AG04450 (cell line): ENCODE measurements at places on chromosomes 12 and 14.

DNA sequence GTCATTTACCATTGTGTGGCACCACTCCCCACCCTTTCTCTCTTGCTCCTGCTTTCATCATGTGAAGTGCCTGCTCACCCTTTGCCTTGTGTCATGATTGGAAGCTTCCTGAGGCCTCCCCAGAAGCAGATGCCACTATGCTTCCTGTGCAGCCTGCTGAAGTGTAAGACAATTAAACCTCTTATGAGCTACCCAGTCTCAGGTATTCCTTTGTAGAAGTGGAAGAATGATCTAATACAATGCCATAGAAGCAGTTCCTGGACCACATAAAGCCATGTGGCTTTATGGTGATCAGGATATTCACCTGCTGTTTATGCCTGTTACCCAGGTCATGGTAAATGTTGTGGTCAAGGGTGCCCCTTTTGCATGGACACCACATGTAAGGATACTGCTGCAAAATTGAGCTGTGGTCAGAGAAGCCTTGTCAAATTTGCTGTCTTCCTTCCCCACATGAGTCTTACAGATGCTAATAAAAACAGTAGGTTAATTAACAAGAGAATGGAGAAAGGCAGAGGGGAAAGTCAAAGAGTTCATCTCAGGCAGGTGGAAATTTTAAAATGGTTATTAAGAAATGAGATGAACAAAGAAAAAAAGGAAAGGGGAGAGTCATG is 112.8 kb upstream of the IFNG-AS1 start:
- no peak for DNase-seq

DNA sequence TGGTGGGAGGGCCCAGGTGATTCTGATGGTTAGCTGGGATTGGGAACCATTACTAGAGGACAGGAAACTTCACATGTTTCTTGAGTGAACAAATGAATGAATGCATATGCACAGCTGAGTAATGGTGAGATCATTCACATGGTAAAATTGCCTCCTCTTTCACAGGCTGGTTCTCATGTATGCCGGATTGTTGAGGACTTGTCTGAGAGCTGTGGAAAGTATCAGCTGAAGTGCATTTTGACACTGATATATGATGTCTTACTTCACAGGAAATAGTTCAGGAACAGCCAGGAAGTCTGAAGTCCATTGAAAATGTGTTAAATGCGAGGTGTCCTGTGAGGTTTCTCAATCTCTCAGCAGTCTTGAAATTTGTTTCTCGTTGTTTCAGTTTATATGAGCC is 77.6 kb upstream of the DACT1 start:
- no peak for DNase-seq

DNA sequence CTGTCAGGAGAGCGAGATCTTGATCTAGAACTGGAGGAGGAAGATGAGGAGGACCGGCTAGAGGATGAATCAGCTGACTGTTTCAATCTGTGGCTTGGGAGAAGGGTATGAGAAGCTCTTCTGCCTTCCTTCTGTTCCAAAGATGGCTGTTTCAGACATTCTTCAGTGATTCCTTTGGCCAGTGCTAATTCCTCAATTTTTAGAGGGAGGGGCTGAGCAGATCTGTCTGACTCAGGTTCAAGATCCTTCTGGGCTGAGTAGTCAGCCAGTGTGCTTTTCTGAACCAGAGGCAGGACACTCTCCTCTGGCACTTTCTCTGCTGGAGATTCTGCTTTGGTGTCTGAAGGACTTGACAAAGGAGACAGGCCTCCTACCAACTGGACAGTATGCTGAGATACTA is 15.2 kb downstream of the ACIN1 start:
- DNase-seq, result no peak

GRCh38 chr12:27899151-27899661 is 73.3 kb downstream of the PTHLH start:
- DNase-seq, result peak; percentile 98

DNA sequence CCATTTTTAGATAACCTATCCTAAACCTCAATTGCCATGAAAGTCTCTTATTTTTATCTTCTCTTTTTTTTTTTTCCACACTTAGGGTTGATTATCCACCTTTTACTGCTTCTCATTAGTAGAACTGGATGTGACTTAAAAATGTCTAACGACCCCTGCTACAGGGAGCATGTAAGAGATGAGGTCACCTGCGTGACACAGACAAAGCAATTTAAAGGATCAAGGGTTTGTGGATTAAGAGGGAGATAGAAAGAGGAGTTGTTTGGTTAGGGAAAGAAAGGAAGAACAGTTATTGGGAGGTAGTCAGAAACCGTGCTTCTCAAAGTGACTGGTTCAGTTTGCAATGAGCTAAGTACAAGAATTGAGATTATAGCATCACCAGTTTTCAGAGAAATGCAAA is 239.1 kb downstream of the ALX1 start:
- no peak for DNase-seq

DNA sequence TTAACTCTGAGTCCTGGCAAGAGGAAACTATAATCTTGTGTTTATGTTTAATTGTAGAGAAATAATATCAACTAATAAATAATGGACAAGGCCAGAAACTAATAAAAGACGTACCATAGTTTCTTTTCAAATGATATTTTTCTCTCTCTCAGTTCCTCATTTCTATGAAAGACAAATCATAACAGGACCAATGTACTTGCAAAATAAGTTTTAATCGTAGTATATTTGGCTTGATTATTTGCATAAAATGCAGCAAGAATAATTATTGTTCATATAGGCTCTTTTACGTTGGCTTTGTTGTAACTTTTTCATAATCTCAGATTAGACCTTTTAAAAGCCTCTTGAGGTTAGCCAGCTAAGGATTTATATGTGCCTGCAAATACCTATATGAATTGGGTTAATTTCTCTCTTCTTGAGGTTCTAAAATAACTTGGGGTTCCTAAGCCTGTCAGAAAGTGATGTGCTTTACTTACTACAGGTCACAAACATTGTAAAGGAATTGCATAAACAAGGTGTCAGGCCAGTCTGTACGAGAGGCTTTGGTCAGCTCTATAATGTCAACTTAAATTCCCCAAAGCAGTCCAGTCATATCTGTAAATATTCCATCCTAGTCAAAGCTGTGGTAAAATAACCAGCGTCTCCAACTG is 152.8 kb upstream of the PTPRQ start:
- DNase-seq, result no peak

GRCh38 chr12:16165506-16165905 is 112.0 kb downstream of the SLC15A5 start:
- DNase-seq, result peak; percentile 2

GRCh38 chr12:109871668-109872314 is 8.6 kb downstream of the GLTP start:
- DNase-seq, result no peak

GRCh38 chr12:57753756-57754337 is 1.1 kb upstream of the MARCHF9 start:
- DNase-seq, result no peak

GRCh38 chr14:51996148-51996746 is 6.9 kb downstream of the RTRAF start:
- no peak for DNase-seq

DNA sequence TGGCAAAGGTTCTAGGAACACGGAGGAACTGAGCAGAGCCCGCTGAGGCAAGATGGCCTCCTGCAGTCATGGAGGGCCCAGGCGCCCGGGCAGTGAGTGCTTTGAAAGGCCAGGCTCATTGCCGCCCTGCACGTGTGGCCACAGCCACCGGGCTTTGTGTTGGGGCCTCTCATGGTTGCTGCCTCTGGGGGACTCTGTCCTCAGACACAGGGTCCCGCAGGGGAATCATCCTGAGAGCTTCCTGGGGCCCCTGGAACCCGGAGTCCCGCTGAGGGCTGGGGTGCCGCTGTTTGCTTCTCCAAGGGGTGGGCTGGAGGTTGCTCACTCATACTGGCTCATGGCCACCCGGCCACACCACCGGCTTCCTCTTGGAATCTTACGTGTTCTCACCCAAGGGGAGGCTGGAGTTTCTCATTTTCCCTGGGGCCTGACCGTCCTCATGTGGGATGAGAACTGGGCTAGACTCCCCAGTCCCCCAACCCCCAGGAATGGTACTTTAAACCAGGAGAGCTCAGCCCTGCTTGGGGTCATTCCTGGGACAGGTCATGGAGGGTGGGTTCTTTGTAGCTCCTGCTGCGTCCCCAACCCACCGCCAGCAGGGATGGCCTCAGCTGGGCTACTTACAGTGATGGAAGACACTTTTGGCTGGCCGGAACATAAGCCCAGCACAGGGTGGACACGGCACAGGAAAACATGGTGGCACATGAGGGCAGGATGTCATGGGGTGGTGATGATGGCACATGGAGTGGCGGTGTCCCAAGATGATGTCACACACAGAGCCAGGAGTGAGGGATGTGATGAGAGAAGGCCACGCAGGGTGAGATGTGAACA is 21.1 kb upstream of the LRTM2 start:
- no peak for DNase-seq

- DNase-seq, result no peak
Observed at GRCh38 chr12:126139355-126139754, 1074.1 kb downstream of the AACS start.

DNA sequence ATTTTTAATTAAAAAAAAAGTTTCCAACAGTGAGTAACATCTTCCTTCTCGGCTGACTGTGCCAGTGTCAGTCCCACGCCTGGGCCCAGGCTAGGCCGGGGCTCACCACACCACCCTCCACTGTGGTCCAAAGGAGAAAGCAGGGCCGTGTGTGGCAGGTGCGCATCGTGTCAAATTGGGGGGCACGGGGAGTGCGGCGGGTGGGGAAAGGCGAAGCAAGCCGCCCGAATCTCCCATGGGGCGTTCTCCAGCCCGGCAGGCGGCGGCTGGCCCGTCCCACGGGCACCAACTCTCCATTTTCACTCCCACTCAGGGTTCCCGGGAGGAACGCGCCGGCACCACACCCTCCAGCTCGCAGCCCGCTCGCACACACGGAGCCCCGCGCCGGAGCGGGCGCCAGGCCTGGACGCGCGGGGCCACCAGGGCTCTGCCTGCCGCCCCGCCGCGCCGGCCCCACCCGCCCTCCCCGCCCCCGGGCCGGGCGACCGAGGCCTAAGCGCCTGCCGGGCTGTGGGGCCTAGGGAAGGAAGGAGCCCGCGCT is 604 bp downstream of the EEA1 start:
- DNase-seq, result no peak

- peak; percentile 48 for DNase-seq
Observed at GRCh38 chr12:121719926-121720414, 7.4 kb downstream of the TMEM120B start.

DNA sequence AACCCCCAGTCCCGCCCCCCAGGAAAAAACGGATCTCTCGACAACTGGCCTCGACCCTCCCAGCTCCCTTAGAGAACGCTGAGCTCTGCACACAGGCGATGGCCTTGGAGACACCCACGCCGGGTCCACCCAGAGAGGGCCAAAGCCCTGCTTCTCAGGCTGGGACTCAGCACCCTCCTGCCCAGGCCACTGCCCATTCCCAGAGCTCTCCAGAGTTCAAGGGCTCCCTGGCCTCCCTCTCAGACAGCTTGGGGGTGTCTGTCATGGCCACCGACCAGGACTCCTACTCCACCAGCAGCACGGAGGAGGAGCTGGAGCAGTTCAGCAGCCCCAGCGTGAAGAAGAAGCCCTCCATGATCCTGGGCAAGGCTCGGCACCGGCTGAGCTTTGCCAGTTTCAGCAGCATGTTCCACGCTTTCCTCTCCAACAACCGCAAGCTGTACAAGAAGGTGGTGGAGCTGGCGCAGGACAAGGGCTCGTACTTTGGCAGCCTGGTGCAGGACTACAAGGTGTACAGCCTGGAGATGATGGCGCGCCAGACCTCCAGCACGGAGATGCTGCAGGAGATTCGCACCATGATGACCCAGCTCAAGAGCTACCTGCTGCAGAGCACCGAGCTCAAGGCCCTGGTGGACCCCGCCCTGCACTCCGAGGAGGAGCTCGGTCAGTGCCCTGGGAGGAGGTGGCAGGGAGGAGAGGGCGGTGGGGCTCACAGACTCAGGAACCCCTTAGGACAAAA is 95.8 kb downstream of the LGMN start:
- DNase-seq, result no peak

- DNase-seq, result no peak
Observed at GRCh38 chr12:79546466-79547043, 144.2 kb downstream of the PAWR start.

DNA sequence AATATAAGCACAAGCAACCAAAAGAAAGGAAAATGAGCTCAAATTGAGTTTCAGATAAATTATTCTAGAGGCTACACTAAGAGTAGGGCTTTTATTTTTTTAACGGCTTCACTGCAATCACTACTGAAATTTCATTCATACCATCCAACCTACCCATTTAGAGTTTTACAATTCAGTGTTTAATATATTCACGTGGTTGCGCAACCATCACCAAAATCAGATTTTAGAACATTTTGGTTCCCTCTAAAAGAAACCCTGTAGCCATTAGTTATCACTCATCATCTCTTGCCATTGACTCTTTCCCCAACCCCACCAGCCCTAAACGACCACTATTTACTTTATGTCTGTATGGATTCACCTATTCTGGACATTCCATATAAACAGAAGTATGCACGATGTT is 401.5 kb downstream of the MDGA2 start:
- DNase-seq, result no peak
